ENCODE measurements at places on chromosomes 12 and 14.

GRCh38 chr12:16914853-16915252 lies 308.9 kb upstream of the LMO3 start:
- DNase-seq = no peak

- DNase-seq = no peak
These were observed at the start of gene GLT1D1 for GRCh38 chr12:128852885-128853599. TSS of gene GLT1D1 (plus strand) at chr12:128853478. CDS start at chr12:128853582, 104 bp downstream.

GRCh38 chr12:84807249-84807648 lies 105.3 kb downstream of the SLC6A15 start:
- DNase-seq = no peak

DNA sequence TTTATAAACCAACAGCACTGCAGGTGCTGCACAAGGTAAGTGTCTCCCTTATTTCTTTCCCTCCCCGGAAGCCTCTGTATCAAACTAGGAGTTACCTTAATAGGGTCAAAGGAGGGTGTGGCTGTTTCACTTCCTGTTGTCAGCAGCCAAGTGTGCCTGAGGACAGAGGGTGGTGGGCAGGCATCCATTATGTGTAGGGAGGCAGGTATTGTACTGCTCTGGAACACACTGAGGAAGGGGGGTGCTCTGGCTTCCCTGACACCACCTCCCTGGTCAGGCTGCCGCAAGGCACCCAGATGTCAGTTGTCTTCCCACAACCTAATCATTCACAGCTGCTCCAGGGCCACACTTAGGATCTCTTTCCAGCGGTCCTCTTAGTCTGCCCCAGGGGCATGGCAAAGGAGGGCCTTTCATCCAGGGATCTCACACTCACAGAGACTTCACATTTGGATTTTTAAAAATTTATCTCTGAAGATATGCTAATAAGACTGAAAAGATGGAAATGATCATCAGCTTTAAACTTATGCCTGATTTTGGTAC lies 132.0 kb upstream of the ARHGAP5 start:
- no peak for DNase-seq

DNA sequence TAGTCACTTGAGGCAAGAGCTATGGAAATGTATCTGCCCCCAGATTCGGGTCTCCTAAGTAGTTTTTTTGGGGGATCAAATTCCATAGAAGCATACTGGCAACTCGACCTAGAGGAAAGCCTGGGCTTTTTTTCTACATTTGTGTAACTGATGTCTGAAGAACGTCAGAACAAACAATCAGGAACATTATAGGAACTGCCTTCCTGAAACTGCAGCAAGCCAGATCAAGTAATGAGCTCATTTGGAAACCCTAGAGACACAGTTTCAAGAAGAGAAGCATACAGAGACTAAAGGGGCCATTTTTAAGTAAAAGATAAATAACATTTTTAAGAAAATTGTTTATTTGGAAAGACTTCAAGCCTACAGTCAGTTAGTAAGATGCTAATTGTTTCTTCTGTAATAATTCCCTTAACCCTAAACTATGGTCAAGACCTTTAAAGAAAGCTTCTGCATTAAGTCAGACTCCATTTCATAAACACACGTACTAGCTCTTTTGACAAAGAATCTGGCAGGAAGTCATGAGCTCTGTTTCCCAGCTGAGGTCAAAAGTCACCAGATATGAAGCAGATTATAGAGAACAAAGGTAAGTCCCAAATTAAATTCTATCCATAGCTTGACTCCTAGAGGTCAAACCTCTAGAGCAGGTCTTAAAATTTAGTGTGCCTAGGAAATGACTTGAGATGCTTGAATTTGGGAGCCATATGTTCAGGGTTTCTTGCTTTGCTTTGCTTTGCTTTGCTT lies 112.8 kb downstream of the EGLN3 start:
- no peak for DNase-seq

DNA sequence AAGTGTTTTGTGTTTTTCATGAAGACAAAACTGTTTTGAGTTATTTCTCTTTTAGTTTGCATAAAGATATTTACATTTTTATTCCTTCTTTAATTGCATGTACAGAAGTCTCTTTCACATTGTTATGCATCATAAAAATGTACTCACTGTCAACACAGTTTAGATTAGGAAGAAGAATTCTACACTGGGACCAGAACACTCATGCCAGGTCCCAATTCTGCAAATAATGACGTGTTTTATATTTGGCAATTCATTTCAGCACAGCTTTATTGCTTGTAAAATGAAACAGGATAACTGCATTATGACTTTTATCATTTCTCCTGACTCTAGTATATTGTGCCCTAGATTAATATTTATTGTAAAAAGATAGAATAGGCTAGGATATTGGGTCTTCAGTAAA lies 369.2 kb downstream of the NAV3 start:
- no peak for DNase-seq

DNA sequence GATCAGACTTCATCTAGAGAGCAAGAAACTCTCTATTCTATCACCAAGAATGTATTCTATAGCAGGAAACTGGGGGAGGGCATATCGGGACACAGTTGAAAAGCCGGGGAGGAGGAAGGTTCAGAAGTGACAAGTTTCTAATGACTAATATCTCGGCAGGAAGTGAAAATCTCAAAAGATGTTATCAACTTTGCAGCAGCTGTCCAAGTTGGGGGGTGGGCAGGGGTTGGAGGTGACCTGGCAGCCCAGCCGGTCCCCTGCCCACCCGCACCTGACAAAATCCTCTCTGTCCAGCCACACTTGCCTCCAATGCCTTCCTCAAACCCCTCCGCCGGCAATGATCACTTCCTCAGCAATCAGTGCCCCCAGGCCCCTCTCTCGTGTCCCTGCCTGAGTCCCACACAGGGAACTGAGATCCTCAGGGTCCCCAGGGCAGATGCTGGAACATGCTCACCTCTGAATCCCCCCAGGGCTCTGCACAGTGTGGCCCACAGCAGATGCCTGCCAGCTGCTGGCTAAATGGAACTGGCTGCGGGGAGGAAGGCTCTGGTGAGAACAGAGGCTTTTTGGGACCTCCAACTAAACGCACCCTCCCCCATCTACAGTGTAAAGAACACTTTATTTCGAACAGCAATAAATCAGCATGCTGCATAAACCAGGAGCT lies 43.9 kb downstream of the CCDC88C start:
- DNase-seq = peak; percentile 27

DNA sequence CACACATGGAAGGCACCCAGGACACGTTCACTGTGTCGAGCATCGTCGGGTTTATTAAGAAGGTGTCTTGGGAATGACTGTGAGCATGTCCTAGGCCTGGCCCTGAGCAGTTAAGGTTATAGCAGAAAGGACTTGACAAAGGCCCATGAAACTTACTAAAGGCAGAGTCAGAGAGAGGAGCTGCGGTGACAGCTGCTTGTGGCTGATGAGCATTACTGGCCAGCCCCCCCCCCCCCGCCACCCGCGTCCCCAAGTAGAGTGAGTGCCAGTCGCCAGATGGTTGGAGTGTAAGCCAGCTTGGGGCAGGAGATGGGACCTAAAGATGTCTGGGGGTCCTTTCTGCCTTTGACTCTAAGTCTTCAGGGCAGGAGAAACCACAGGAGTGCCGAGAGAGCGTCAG lies 169.9 kb downstream of the TSPAN9 start:
- no peak for DNase-seq

DNA sequence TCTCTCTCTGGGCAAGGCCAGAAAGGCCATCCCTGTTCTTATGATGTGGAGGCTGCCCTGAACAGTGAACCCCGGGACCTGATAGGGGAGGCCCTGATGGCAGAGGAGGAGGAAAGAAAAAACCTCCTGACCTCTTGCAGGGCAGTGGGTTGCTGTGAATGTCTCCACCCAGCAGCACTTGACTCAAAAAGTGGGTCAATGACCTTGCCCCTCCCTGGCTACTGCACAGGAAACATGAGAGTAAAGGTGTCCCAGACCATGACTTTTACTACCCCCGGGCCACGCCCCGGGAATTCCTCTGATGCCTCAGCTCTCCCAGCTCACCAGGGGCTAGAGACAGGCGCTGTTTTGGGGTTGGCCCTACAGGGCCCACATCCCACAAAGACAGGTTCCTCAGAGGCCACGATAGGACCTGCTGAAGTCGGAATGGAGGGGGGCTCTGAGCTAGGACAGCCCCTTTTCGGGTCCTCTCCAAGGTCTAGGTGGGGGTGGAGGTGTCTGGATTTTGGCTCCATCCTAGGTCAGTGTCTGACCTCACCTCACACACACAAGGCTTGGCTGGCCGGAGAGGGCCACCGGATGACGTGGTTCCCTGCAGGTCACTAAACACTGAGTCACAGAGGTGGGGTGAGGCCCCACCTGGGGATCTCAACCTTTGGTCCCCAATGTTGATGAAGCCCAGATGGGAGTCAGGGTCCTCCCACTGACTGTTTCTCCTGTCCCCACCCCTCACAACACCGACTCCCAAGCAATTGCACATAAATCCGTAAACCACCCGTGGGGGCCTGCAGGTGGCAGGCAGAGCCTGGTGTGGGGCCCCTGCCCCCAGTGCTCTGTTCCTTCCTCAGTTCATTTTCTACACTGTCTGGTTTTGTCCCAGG lies 1.6 kb downstream of the RHOF start:
- no peak for DNase-seq

GRCh38 chr14:101889898-101890297 lies 74.5 kb upstream of the DYNC1H1 start:
- peak; percentile 3 for DNase-seq

- DNase-seq = no peak
These were observed 26.2 kb downstream of the DIO3 start for GRCh38 chr14:101587441-101587911.

DNA sequence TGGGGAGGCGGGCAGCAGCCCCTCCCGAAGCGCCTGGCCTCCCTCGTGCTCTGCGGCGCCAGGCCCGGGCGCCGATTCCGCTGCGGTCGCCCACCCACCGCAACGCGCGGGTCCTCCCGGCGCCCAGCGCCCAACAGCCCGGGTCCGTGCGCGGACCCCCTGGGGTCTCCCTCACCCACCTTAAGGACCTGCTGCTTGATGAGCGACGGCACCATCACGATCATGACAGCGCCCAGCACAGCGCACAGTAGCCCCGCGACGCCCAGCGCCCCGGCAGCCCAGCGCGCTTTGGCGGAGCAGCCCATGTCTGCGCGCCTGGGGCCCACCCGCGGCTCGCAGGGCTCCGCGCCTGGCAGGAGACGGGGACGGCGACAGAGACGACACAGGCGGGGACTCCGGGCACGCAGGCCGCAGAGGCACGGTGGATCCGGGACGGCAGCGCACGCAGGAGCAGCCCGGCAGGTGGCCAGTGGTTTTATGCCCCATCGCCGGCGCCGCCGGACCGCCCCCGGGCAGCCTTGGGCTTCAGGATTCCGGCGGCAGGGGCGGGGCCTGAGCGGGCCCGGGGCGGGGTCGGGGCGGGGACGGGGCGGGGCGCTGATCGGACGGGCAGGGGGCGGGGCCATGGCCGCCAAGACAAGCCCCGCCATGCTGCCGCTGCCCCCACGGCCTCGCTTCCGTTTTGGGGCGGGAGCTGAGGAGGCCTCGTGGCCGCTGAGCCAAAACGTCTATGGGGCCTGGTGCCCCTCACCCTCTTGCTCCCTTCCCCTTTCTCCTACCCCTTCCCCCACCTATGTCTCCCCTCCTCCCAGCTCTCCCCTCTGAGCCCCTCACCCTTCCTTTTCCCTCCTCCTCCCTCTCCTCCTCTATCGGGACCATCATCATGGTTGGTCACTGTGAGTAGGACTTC lies at the start of gene SCARB1:
Gene SCARB1, minus strand, starts transcription at position 449 of the 910 bp plus-strand sequence. Its CDS starts 144 bp downstream, at position 305.
- DNase-seq = peak; percentile 47

GRCh38 chr14:31842899-31843298 lies 234.2 kb upstream of the ARHGAP5 start:
- DNase-seq = no peak

DNA sequence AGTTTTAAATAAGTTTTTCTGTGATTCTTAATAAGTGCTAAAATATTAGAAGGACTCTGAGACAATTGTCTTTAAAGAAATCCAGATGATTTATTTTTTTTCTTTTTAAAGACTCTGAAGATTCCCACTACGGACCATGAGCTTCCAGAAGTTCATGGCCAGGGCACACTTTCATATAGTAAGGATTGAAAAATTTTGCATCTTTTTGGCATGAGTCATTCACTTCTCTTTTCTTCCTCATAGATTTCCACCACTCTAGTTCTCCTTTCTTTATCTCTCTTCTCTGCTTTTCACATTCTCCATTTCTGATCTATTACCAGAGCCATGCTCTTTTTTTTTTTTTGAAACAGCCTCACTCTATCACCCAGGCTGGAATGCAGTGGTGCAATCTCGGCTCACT lies 385.8 kb downstream of the FLRT2 start:
- no peak for DNase-seq

DNA sequence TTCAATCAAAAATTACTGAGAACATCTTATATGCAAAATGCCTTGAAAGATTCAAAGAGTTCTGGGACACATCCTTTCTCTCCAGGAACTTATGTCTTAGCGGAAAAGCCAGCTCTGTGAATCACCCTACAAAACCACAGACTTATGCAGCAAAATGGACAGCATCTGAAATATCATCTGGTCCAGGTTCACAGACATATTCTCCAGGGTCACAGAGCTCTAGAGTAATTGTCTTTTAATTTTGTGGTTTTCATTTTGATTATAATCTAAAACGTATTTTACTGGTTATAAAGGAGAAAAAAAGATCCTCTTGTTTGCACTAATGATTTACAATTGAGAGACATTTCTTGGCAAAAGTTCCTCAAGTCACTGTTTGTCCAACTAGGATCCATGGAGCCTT lies 246.2 kb downstream of the MSRB3 start:
- DNase-seq = no peak

- DNase-seq = peak; percentile 62
These were observed 668 bp downstream of the TRIP11 start for GRCh38 chr14:92039063-92039718.

- peak; percentile 76 for DNase-seq
These were observed 14.3 kb downstream of the TBX3 start for GRCh38 chr12:114669401-114670290.

- DNase-seq = no peak
These were observed 41.8 kb upstream of the CLMN start for GRCh38 chr14:95361373-95362137.

DNA sequence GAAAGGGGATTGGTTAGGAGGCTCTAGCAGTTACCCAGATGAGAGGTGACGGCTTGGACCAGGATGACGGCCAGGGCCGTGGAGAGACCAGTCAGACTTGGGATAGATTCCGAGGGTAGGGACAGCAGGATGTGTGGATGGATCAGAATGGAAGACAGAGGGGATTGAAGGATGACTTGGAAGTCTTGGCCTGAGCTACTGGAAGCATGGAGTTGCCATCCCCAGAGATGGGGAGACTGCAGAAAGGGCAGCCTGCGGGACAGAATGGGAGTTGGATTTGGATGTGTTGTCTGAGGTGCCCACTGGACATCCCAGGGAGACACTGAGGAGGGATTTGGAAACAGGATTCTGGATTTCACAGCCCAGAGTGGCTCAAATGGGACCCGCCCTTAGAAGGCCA lies 102.3 kb downstream of the CALM1 start:
- DNase-seq = no peak

GRCh38 chr12:89762498-89763170 lies 54.0 kb upstream of the ATP2B1 start:
- no peak for DNase-seq
